ENCODE measurements at places on chromosomes 3 and 15.

GRCh38 chr3:126450219-126450618 lies 25.5 kb downstream of the ZXDC start:
- no peak for DNase-seq

- DNase-seq: no peak
Measured at GRCh38 chr3:8632402-8633237, 12.0 kb downstream of the SSUH2 start.

- no peak for DNase-seq
Measured at GRCh38 chr3:177262396-177262795, 65.1 kb upstream of the TBL1XR1 start.

DNA sequence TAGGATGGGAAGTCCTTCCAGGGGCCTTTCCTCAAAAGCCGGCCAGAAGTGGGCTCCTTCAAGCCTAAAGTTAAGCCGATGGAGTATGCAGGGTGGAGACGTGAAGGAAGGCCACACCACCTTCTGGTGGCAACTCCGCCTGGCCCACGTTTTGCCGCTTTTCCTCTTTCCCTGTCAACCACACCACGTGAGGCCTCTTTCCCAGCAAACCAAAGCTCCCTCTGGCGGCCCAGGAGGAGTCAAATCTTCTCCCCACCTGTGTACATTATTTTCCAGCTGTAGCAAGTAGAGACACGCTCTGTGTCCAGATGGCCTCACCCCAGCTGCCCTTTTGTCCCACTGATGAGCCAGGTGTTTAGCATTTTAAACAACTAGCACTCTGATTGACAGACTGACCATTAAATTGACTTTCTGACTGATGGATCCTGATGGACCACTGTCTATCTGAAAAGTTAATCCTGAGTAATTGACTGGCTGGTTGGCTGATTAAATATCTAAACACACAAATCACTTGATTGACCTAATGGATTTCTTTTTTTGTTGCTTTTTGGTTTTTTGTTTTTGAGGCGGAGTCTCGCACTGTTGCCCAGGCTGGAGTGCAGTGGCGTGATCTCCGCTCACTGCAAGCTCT lies 59.6 kb upstream of the ZBTB38 start:
- DNase-seq: peak; percentile 55

DNA sequence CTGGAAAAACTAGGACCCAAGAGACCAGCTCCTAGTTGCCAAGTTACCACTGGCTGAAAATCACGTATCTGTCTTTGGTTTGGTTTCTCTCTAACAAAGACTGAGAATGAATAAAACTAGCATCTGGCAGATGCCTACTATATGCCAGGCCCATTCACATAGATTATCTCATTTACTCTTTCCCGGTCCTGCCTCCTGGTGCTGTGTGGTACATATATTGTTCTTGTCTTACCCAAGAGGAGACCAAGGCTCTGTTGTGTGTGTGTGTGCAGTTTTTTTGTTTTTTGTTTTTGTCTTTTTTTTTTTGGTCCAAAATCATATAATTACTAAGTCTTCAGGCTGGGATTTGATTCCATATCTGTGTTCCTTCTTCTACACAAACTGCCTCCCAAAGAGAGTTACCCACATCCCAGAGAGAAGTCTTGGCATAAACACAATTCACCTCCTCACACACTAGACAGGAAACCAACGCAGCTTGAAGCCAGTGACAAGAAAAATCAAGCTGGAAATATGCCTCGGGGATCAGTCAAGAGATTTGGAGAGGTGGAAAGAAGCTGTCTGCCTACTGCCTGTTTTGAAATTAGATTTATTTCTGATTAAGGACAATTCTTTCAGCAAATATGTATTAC lies 891 bp downstream of the AHSG start:
- DNase-seq: no peak

DNA sequence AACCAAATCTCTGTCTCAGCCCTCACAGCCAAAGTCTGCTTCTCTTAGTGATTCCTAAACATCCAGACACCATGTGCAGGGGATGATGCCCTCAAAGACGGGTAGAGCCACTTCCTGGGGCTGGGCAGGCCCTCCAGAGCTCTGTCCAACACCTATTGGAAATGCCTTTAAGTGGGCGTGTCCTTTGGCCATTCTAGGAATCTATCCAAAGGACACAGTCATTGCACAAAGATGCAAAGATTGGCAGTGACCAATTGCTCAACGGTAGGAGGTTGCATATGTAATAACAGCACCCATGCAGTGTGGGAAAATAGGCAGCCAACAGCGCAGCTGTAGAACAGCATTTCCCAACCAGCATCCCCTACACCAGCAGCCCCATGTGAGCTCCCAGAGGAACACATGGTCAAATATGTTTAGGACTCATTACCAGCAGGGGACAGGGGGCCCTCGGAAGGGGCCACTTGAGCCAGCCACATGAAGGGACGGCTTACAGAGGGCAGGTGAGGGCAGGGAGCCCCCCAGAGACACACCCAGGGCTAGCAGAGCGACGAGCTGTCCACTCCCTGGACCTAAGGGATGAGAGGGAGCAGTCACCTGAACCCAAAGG lies 142.8 kb upstream of the IQSEC1 start:
- no peak for DNase-seq

GRCh38 chr3:23495507-23495906 lies 292.4 kb downstream of the UBE2E2 start:
- DNase-seq: no peak

DNA sequence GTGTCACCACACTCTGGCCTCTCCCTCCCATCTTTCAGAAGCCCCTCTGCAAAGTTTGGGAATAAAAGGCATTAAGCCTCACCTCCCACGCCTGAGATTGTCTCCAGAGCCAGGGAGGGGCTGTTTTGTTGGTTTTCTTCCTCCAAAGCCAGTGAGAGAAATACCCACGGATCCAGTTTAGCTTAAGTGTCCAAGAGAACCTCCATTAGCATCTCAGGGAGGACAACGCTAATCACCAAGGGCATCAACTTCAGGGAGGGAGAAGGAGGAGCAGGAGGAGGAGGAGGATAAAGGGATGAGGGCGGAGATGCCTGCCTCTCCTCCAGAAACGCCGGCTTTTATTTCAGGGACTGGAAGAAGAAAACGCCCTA lies 101.6 kb downstream of the SRGAP3 start:
- DNase-seq: no peak

- DNase-seq: no peak
Measured at GRCh38 chr3:31636694-31637442, 104.1 kb downstream of the STT3B start.

DNA sequence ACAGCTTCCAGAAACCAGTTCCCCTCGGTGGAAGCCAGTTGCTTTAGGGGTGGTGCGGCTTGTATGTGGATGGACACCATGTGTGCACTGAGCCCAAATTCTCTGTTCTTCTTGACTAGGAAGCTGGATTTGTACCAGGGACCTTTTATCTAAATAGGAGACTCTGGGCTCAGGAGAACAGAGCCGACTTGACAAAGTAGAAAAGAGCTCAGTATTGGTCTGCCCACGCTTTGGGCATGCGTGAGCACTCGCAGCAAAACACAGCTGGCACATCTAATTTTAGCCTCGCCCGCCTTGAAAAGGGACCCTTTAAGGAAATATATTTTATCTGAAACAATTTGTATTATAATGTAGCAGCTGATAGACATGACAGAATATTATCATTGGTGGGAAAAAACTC lies 1.1 kb upstream of the RBMS3 start:
- no peak for DNase-seq

GRCh38 chr3:127165036-127165435 lies 27.9 kb upstream of the PRR23E start:
- no peak for DNase-seq
